IPS DF 6.9 (cell line): ENCODE measurements at places on chromosomes 3 and 15.
A peak's percentile ranks its signal among the peaks of the same experiment; 100 is the strongest.

- no peak for DNase-seq
- no peaks in the 10 kb centered on the region for H3K27me3 ChIP-seq
- H3K36me3 ChIP-seq = no peaks in the 10 kb centered on the region
- no peak overlapping the region for H3K27ac ChIP-seq
- H3K4me1 ChIP-seq = no peaks in the 10 kb centered on the region
Observed at GRCh38 chr3:73188707-73189106, 127.2 kb downstream of the EBLN2 start.

DNA sequence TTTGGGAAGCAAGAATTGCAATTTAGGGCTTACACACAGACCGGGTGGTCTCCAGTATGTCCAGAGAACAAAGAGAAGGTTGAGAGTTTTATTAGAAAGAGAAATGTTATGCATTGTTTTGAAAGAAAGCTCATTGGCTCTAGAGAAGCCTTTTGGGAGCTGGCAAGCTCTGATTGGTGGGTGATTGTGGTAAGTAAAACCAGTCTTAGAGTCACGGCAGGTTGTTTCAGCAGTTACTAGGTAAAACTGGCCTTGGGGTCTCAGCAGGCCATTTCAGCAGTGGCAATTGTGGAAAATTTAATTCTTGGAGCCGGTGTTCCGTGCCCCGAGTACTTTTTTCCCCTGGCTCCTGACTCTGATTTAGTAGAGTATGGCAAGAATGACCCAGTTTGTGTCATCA is 78.1 kb downstream of the MRPL46 start:
- no peaks in the 10 kb centered on the region for H3K27me3 ChIP-seq
- no peak overlapping the region for H3K4me3 ChIP-seq
- H3K27ac ChIP-seq = no peak overlapping the region
- H3K36me3 ChIP-seq = no peaks in the 10 kb centered on the region
- DNase-seq = no peak

DNA sequence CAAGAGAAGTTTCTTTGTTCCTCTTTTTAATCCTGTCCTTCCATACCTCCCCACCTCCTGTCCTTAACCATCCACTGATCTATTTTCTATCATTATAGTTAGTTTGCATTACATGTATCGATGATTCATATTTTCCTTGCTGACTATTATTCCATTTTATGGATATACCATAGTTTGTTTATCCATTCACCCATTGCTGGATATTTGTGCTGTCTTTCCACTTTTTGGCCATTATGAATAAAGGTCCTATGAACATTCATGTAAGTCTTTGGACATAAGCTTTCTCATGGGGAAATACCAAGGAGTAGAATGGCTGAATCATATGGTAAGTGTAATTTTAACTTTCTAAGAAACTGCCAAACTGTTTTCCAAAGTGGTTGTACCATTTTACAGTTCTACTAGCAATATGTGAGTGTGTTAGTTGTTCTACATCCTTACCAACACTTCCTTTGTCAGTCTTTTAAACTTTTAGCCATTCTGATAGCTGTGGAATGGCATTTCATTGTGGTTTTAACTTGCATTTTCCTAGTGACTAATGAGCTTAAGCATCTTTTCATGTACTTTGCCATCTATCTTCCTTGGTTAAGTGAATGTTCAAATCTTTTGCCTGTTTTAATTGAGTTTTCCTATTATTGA is 11.7 kb downstream of the ATP6V1A start:
- DNase-seq = no peak
- H3K36me3 ChIP-seq = no peaks in the 10 kb centered on the region
- H3K4me3 ChIP-seq = no peak overlapping the region
- H3K27ac ChIP-seq = no peak overlapping the region

DNA sequence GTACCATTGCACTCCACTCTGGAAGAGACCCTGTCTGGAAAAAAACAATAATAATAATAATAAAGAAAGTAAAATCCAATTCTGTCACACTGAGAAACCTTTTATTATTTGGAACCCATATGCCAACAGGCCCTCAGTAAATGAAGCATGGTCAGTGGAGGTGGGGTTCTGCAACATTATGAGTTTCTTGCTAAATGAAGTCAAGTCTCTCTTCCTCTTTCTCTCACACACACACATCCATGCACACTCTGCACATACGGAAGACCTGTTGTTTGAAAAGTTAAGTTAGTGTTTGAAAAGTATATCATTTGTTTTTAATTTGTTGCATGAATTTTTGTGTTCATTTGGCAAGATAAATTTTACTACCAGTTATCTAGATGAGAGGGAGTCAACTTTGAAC is 27.8 kb downstream of the GAP43 start:
- no peaks in the 10 kb centered on the region for H3K27me3 ChIP-seq
- no peak overlapping the region for H3K4me3 ChIP-seq
- no peaks in the 10 kb centered on the region for H3K36me3 ChIP-seq
- DNase-seq = no peak
- H3K4me1 ChIP-seq = no peaks in the 10 kb centered on the region

GRCh38 chr3:101379658-101380376 is 59.4 kb upstream of the IMPG2 start:
- no peak for DNase-seq
- no peak overlapping the region for H3K4me3 ChIP-seq

GRCh38 chr15:48016865-48017264 is 103.9 kb upstream of the SLC24A5 start:
- H3K27me3 ChIP-seq = no peaks in the 10 kb centered on the region
- no peaks in the 10 kb centered on the region for H3K36me3 ChIP-seq
- H3K4me3 ChIP-seq = no peak overlapping the region

DNA sequence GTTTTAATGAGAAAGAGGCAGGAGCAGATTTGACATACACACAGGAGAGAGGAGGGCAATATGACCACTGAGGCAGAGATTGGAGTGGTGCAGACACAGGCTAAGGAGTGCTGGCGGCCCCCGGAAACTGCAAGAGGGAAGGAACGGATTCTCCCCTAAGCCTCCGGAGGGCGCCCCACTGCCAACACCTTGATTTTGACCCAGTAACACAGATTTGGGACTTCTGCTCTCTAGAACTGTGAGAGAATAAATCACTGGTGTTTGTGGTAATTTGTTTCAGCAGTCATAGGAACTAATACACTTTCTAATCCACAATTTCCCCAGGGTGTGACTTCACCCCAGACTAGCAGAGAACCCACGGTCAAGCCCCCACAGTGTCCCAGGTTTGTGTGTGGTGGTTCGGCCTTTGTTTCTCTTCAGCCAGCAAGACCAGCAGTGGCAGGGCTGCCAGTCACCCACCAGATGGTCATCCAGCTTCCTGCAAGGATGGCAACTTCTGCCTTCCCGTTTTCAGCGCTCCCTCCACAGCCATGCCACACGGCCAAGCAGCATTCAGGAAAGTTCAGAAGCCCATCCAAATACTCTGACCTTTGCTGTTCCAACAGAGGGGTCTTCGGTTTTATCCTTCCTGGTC is 23.6 kb upstream of the TSPAN3 start:
- H3K27ac ChIP-seq = no peak overlapping the region
- no peak for DNase-seq
- H3K4me1 ChIP-seq = no peaks in the 10 kb centered on the region
- H3K4me3 ChIP-seq = no peak overlapping the region

- H3K27ac ChIP-seq = no peak overlapping the region
- no peaks in the 10 kb centered on the region for H3K36me3 ChIP-seq
- H3K4me1 ChIP-seq = no peaks in the 10 kb centered on the region
- no peaks in the 10 kb centered on the region for H3K27me3 ChIP-seq
- DNase-seq = no peak
Observed at GRCh38 chr15:67641453-67641852, 99.0 kb downstream of the MAP2K5 start.

GRCh38 chr3:182597621-182598041 is 195.7 kb upstream of the ATP11B start:
- no peaks in the 10 kb centered on the region for H3K27me3 ChIP-seq
- DNase-seq = no peak
- H3K36me3 ChIP-seq = no peaks in the 10 kb centered on the region
- no peak overlapping the region for H3K4me3 ChIP-seq
- no peaks in the 10 kb centered on the region for H3K4me1 ChIP-seq
- H3K27ac ChIP-seq = no peak overlapping the region

DNA sequence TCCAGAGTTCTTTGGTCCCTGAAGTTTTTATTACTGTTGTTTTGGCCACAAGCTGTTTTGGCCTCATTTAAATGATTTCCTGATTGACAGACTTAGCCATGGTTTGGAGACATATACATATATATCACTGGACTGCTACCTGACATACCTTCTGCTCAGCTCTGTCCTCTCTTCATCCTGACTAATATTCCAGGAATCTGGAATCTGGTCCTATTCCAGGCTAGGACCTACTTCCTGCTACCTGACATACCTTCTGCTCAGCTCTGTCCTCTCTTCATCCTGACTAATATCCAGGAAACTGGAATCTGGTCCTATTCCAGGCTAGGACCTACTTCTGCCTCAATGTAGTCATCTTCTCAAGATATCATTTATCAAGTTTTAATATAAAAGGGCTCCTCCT is 724.4 kb upstream of the ROBO1 start:
- no peak for DNase-seq
- H3K27ac ChIP-seq = no peak overlapping the region
- H3K4me1 ChIP-seq = no peaks in the 10 kb centered on the region
- no peaks in the 10 kb centered on the region for H3K27me3 ChIP-seq

DNA sequence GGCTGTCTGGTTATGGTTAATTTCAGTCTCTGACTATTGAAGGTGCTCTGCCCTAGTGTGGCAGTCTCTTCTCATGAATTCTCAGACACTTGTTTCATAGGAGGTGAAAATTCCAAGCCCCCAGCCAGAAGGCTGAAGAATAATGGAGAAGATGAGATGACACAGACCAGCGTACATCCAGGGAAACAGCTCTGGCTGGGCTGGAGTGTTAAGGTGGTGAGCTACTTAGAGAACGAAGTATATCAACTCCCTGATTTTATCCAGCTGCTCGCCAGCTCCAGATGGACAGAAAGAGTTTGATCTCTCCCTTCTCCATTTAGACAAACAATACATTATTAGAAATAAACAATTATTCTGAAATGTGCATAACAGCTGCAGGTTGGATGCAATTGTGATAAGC is 494.5 kb upstream of the RGMA start:
- no peak for DNase-seq
- no peaks in the 10 kb centered on the region for H3K27me3 ChIP-seq
- no peaks in the 10 kb centered on the region for H3K36me3 ChIP-seq
- no peak overlapping the region for H3K4me3 ChIP-seq
- H3K27ac ChIP-seq = no peak overlapping the region

DNA sequence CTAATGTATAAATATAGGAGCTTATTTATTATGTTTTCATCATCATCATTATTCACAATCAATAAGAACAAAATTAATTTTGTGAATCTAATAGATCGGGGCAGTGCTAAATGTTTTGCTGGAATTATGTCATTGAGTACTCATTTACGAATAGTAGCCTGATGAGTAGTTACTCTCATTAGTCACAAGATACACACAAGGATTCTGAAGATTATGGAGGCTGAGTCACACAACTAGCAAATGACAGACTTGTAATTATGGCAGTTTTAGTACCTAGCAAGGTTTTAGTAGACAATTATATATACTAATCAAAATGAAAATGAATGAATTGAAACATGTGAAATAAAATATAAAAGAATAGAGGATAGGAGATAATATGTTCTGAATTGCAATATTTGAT is 954.2 kb downstream of the CADM2 start:
- H3K27ac ChIP-seq = no peak overlapping the region
- no peaks in the 10 kb centered on the region for H3K4me1 ChIP-seq
- no peak overlapping the region for H3K4me3 ChIP-seq

DNA sequence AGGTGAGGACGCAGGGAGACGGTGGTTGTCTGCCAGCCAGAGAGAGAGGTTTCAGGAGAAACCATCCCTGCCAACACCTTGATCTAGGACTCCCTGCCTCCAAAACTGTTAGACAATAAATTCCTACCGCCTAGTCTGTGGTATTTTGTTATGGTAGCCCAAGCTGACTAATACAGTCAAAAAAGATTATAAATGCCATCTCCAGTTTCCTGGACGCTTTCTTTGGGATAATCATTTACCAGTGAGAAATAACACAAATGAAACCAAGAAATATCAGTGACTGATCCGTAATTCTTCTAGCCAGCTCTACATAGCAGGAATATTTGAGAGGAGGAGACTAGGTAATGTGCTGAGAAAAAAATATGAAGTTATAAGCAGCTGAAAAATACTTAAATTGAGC is 707.8 kb upstream of the LMCD1 start:
- no peaks in the 10 kb centered on the region for H3K27me3 ChIP-seq
- no peak overlapping the region for H3K4me3 ChIP-seq
- no peaks in the 10 kb centered on the region for H3K36me3 ChIP-seq
- no peak for DNase-seq
- no peak overlapping the region for H3K27ac ChIP-seq

DNA sequence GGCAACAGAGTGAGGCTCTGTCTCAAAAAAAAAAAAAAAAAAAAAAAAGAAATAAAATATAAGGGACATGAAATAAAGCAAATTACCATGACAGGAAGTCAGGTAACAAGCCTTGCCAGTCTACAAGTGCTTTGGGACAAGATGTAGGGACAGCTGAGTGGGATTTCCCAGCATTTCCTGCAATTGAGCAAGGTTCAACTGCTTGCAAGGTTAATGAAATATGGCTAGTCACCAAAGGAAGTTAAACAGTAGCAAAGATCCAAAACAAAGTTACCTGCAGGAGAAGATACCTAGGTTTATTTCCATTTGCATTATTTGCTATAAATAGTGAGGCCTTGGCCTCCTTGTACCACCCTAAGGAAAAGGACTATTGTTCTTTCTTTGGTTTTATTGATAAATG is 22.3 kb upstream of the CNOT10 start:
- no peak for DNase-seq
- no peaks in the 10 kb centered on the region for H3K36me3 ChIP-seq
- H3K27ac ChIP-seq = no peak overlapping the region
- H3K4me3 ChIP-seq = no peak overlapping the region
- H3K4me1 ChIP-seq = no peaks in the 10 kb centered on the region

DNA sequence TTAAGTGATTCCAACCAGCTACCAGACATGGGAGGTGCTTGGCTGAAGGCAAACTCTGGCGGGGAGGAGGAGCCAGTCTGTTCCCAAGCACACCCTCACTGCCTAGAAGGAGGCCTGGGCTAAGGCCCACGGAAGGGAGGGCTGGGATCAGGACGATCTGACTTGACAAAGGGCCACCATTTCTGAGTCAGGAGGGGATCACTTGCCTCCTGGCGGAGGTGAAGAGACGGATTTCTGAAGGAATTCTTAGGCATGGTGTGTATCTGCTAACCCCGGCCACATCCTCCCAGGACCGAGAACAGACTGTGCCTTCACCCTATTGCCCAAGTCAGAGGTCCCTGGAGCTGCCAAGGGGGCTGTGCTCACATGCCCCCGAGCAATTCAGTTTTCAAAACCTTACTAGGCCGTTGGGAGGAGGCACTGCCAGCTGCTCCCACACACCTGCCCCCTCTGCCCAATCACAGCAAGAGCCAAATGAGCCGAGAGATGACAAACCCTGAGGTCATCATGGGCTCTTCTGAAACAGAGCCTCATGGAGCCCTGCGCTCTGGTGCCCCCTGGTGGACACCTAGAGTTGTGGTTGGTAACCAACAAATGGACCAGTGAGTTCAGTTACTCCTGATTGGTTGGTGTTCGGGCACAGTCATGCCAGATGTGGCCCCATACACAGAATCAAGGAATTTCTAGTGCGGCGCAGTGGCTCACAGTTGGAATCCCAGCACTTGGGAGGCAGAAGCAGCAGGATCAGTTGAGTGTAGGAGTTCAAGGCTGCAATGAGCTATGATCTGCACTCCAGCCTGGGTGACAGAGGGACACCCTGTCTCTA is 6.5 kb upstream of the TNK2 start:
- peak; percentile 99 for DNase-seq
- peaks cover 3% of the 10 kb centered on the region; the same call in 1 of the 2 replicates for H3K4me1 ChIP-seq
- H3K36me3 ChIP-seq = no peaks in the 10 kb centered on the region

GRCh38 chr3:157046520-157046919 is 113.4 kb downstream of the CCNL1 start:
- H3K4me3 ChIP-seq = no peak overlapping the region
- no peaks in the 10 kb centered on the region for H3K27me3 ChIP-seq
- DNase-seq = no peak
- H3K36me3 ChIP-seq = no peaks in the 10 kb centered on the region
- H3K4me1 ChIP-seq = no peaks in the 10 kb centered on the region
